H1 (cell line): ENCODE measurements at places on chromosomes 6 and 20.

DNA sequence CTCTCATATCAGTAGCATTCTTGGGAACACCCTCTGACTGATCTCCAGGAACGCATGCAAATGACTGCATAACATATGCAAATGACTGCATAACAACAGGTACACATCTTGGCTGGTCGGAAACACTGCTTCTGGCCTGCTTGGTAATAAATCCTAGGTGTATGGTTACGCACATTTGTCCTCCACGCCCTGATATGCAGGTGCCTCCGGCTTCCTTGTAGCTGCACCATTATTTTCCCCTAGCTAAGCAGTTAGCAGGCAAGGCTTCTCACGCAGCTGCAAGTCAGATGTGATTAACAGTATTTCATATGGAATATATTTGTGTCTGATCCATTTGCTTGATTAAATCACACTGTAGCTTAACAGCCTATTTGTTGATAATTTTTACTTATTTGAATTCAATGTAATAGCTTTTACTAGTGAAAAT lies 5.9 kb downstream of the RPS6KA2 start:
- no peak for DNase-seq

GRCh38 chr6:24957199-24957598 lies 21.4 kb upstream of the RIPOR2 start:
- no peak for DNase-seq

GRCh38 chr20:56769921-56770600 lies 141.0 kb downstream of the TFAP2C start:
- no peak for DNase-seq

GRCh38 chr6:112038268-112038667 lies 15.6 kb upstream of the CCN6 start:
- no peak for DNase-seq

DNA sequence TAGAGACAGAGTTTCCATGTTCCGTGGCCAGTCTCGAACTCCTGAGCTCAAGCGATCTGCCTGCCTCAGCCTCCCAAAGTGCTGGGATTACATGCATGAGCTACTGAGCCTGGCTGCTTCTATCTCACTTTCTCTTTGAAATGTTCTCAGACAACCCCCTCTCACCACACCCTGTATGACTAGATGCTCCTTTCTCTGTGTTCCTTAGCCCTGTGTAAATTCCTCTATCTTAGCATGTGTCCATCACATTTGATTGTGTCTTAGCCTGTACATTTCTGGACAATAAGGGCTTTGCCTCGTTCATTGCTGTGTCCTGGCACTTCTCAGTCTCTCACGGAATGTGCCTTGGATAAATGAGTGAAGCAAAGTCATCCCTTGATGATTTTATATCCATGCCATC lies 168.1 kb upstream of the SCGN start:
- DNase-seq = no peak

DNA sequence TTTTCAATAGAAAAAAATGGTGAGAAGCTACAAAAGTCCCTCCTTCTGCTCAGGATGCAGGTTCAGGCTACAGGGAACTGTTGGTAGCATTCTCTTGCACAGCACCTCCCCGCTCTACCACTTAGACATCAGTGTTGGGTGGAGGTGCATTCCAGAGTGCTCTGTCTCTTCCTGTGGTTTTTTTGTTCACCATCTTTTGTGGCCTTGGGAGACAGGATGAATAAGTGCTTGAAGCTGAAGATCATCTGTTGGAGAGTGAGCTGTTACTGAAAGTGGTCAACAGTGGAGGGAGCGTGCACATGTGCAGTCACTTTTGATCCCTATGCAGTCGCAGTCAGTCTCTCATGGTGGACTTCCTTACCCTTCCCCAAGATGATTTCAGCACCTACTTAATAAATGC lies 16.6 kb upstream of the BTBD3 start:
- DNase-seq = no peak

DNA sequence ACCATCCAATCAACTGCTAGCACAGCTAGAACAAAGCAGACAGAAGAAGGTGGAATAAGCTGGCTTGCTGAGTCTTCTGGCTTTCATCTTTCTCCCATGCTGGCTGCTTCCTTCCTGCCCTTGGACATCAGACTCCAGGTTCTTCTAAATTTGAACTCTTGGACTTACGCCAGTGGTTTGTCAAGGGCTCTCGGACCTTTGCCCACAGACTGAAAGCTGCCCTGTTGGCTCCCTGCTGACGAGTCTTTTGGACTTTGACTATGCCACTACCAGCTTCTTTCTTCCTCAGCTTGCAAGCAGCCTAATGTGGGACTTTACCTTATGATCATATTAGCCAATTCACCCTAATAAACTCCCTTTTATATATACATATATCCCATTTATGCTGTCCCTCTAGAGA lies 164.1 kb upstream of the GJE1 start:
- DNase-seq = no peak

GRCh38 chr20:33977535-33977934 lies 16.2 kb upstream of the RALY start:
- no peak for DNase-seq

DNA sequence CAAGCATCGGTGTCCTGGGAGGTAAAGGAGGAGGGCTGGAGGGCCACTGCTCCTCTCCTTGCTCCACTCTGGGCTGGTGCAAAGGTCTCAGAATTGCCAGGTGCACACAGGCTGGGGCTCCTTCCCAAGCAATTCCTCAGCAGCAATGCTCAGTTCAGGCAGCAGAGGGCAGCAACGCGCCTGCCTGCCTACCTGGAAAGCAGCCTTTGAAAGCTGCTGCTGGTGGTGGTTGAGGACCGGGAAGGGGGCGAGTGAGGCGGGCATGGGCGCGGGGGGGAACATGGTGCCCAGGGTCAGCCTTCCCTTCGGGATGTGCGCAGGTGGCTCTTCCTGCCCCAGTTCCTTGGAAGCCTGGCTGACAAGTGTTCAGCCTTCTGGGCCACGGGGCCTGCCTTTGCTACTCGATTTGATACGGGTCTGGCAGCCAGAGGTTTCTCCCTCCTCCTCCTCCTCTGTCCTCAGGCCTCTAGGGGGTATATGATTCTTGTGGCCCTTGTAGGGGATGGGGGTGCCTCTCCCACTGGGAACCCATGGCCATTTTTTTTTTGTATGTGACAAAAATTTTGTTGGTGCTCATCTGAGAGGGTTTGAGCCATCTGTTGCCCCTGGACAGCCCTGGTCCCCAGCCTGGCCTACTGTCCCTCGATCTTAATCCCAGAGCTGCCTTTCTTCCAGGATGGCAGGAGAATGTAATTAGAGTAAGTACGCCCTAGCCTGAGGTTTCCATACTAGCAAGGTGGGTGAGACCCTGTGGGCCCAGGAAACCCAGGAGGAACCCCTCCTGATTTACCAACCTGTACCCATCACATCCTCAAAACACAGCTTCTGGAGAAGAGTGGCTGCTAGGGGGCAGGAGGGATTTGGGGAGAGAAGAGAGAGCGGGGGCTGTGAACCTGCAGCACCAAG lies 20.1 kb downstream of the MRPS18A start:
- DNase-seq = peak; percentile 97

DNA sequence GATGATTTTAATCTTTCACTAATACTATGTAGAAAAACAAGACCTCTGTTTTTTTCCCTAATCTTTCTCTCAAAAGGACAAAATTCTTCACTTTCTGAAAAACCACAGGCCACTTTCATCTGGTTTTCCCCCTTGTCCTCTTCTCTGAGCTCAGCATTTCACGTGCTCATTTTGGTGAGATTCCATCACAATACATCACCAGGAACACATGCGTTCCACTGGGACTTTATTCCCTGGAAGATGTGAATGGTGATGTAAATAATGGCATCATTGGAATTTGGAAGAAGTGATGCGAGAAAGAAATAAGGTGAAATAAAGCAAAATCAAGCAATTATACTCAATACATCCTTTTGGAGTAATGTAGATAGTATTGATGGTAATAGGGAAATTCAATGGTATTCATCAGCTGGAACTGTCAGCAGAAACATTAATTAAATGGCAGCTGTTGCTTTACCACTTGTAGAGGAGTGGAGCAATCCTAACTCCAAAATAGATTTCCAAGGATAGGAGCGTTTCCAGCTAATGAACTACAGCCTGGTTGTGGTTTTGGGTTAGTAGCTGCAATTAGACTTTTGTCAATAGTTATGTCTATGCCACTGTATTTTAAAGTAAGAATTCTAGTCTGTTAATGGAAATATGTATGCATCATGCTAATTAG lies 11.5 kb downstream of the FILIP1 start:
- no peak for DNase-seq

GRCh38 chr6:168498161-168498843 lies 57.3 kb downstream of the SMOC2 start:
- no peak for DNase-seq

GRCh38 chr20:61435184-61435822 lies 183.2 kb downstream of the CDH4 start:
- DNase-seq = no peak

GRCh38 chr6:70221025-70221714 lies 81.7 kb downstream of the COL9A1 start:
- no peak for DNase-seq

- DNase-seq = no peak
Measured at GRCh38 chr20:37343212-37343993, 2.5 kb upstream of the SRC start.

- no peak for DNase-seq
Measured at GRCh38 chr6:4950836-4951533, 52.9 kb downstream of the RPP40 start.

- DNase-seq = no peak
Measured at GRCh38 chr6:154931711-154932424, 63.2 kb upstream of the TIAM2 start.

DNA sequence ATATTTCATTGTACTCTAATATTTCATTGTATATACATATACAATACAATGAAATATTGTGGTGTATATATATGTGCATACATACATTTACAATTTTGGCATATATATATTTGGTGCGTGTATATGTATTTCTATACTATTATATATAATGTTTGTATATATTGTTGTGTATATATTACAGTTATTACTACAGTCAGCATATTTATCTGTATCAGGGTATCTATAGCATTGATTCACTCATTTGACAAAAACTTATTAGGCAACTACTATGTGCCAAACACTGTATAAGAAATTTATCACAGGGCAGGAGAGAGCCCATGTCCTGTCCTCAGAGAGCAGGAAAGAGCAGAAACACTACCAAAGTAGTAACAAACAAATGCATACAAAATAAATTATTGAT lies 910.6 kb downstream of the QKI start:
- DNase-seq = no peak

- DNase-seq = no peak
Measured at GRCh38 chr6:8859501-8859900, 424.2 kb upstream of the SLC35B3 start.

- no peak for DNase-seq
Measured at GRCh38 chr6:90458353-90459224, 128.3 kb downstream of the MAP3K7 start.

DNA sequence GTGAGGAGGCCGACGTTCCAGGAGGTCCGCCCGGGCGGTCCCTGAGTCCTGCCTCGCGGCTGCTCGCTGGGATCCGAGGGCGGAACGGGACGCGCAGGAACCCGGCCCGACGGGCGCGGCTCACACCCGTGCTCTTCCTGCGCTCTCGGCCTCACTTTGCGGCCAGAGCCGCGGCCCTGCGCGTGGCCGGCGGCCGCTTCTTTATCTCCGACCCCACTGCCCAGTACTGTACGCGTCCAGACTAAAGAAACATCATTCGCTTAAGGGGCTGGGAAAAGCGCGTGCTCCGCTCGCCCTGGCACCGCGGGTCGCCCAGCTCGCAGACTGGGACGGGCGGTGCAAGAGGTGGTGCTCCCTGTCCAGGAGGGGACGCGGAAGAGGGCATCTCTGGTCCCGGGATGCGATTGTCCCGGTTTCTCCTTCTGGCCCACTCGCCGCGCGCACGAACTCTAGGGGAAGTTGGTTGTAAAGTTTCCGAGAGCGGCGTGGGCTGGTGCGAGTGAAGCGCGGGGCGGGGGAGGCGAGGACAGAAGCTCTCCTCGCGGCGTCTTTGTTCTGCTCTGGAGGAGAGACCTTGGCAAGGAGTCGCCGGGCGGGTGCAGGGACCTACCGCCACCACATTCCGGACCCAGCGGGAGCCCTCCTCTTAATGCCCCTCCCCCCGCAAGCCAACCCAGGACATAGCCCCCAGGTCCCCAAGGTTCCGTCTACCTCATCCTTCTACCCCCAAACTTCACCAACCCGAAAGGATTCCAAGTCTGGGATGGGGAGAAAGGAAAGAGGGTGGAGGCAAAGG lies 71.0 kb downstream of the SOX4 start:
- DNase-seq = no peak

- peak; percentile 3 for DNase-seq
Measured at GRCh38 chr6:86856937-86857563, 80.3 kb upstream of the HTR1E start.

DNA sequence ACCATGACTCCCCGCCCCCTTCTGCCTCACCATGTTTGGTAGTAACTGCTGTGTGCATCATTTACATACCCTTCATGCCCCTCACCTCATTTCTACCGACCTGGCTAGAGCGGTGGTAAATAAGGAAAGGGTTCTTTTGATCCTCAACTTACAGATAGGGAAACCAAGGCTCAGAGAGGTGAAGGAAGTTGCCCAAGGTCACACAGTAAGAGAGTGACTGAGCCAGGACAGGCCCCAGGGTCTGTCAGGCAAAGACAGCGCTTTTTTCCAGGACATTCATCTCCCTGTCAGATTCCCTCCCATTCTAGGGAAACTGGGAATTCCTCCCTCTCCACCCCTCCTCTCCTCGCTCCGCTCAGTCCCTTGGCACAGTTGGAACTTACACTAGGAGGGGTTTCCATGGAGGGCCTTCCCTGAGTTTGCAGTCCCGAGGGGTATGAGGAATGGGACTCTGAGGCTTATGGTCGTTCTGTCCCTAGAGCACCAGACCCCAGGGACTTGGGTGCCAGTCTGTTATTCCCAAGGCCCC lies 2.0 kb downstream of the VSTM2L start:
- DNase-seq = no peak

DNA sequence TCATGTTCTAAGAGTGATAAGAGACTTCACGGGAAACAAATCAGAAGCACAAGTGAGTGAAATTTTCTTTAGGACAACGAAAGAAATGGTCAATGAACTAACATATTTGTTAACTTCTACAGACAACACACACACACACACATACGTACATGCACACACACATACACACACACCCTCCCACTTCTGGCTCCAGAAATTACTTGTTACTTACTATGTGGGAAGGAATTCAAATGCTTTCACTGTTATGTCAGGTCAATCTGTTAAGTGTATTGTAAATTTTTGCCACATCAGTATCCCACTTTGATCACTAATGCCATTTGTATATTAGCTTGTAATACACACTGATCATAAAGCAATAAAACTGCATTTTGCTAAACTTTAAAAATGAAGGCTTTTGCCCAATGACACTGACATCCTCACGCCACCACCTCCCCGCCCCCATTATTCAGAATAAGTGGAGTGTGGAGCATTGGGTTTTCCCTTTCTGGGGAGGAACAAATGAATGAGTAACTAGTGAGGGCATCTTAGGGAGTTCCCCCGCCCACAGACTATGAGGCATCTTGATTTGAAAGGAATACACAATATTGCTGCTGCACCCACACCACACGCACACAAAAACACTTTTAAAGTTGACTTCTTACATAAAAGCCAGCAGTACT lies 76.2 kb downstream of the ATXN1 start:
- no peak for DNase-seq

GRCh38 chr6:22873513-22874136 lies 304.3 kb downstream of the HDGFL1 start:
- no peak for DNase-seq

- no peak for DNase-seq
Measured at GRCh38 chr6:146803601-146804000, 204.8 kb downstream of the ADGB start.
